Breast epithelium (tissue), 4 donors: ENCODE measurements at places on chromosomes 4 and X. TPM values are rescaled to one million over a fixed set of nuclear protein-coding genes. Genes with fewer than 3 reads are reported as not detected.

- no peak for DNase-seq
- H3K27ac ChIP-seq, result no peak overlapping the region
- no peaks in the 10 kb centered on the region for H3K36me3 ChIP-seq
- H3K4me1 ChIP-seq, result no peaks in the 10 kb centered on the region
- no peak overlapping the region for H3K4me3 ChIP-seq
- no peaks in the 10 kb centered on the region for H3K27me3 ChIP-seq
Measured at GRCh38 chr4:99683895-99684294, 26.3 kb upstream of the C4orf54 start.

Gene LRP2BP
- total RNA-seq, result 0.96 TPM

DNA sequence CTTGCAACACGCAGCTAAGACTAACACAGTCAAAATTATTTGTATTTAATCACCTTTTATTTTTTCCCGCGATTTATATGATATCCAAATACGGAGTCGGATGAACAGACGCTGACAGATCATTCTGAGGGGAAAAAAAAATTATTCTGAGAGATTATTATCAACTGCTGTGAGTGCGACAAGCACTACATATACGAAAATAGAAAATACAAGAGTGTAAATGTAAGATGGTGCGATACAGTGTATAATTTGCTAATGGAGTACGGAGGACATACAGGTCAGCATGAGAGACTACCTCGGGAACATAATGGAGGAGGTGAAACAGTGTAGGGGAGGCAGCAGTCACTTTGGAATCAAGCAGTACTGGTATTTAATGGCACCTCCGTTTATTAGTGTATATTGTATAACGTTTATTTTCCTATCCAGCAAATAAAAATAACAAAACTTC, 2.8 kb upstream of the LIN54 start:
- H3K36me3 ChIP-seq, result no peaks in the 10 kb centered on the region
- no peak for DNase-seq
- peak overlapping the region; percentile 89 for H3K27ac ChIP-seq
- no peaks in the 10 kb centered on the region for H3K4me1 ChIP-seq
- H3K4me3 ChIP-seq, result peak overlapping the region; percentile 80

GRCh38 chr4:88734403-88734949, 36.8 kb upstream of the NAP1L5 start:
- no peak overlapping the region for H3K4me3 ChIP-seq
- no peaks in the 10 kb centered on the region for H3K27me3 ChIP-seq
- peaks cover 3% of the 10 kb centered on the region for H3K36me3 ChIP-seq

DNA sequence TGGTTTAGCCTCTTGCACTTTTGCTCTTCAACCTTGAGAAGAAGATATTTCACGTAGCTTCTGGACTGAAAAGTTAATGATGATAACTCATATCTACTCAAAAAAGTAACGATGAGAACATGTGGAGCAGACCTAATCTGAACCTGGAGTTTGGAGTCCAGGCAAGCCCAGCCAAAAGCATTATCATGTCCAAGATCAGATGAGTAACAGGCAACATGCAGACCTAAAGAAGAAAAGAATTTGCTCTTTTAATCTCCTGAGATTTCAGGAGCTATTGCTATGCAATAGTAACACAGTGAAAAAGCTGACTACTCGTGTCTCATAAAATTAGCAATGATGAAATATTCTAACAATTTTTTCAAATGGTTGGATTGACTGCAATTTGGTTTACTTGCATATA, 21.8 kb upstream of the PPA2 start:
- H3K27me3 ChIP-seq, result no peaks in the 10 kb centered on the region
- H3K4me1 ChIP-seq, result no peaks in the 10 kb centered on the region
- no peak overlapping the region for H3K27ac ChIP-seq
- DNase-seq, result no peak
- no peak overlapping the region for H3K4me3 ChIP-seq

DNA sequence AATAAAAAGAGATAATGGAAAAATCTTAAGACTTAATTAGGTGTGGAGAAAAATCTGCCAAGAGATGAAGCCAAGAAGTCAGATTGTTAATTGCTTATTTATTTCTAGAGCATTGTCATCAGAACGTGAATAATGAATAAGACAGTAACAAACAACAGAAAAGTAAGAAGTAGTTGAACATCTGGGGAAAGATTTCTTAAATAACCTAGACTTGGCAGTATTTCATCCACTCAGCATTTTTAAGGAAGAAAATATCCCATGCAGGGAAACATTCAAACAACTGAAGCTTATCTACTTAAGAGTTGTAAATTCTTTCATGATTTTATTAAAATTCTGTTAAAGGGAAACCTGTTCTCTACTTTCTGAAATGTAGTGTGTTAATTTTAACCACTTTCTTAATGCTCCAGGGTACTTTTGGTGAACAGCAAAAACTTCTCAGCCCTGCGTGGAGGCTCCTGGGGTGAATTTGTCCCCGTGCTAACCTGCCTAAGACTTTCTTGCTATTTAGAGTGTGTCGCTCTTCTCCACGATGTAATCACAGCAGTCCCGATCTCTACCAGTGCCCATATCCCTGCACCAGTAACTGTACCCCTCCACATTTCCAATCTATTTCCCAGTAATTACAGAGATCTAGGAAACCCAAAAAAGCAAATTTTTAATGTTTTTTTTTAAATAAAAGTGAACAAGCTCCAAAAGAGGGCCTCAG, 124.6 kb downstream of the CORIN start:
- H3K4me3 ChIP-seq, result no peak overlapping the region
- H3K36me3 ChIP-seq, result no peaks in the 10 kb centered on the region
- no peaks in the 10 kb centered on the region for H3K4me1 ChIP-seq
- no peaks in the 10 kb centered on the region for H3K27me3 ChIP-seq
- no peak overlapping the region for H3K27ac ChIP-seq

DNA sequence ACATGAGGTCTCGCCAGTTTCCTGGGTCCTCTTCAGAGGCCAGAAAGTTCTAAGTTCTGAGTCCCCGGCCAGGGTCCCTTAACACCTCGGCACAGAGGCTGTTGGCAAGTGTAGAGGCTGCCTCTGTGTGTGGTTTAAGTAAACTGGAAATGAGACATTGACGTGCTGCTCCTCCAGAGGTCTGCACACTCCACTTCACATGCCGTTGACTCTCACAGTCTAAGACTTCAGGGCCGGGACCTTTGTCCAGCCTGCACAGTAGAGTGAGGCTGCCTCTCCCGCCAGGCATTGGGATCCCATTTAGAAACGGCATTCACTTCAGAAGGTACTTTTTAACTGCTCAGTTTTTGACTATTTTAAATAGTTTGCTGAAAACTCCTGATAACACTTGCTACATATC, 10.6 kb upstream of the TADA2B start:
- no peak overlapping the region for H3K4me3 ChIP-seq
- H3K27ac ChIP-seq, result no peak overlapping the region
- H3K4me1 ChIP-seq, result no peaks in the 10 kb centered on the region
- DNase-seq, result no peak
- H3K27me3 ChIP-seq, result no peaks in the 10 kb centered on the region
- H3K36me3 ChIP-seq, result peaks cover 11% of the 10 kb centered on the region

DNA sequence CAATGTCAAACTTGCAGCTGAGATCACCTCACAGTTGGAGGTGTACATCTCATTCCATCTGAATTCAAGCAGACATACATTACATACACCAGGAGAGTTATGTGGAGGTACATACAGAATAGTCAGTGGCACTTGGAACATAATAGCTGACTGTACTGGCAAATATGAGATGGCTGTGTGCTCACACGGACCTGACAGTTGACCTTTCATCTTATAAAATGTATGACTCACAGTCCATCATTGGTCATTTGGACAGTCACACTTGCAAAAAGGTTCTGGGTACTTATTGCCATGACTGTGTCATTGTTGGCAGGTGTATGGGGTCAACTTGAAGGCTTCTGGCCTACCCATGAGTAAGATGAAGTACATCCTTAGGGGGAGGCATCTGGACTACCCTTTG, 88.6 kb upstream of the WDR1 start:
- no peaks in the 10 kb centered on the region for H3K36me3 ChIP-seq
- H3K27ac ChIP-seq, result no peak overlapping the region
- no peak overlapping the region for H3K4me3 ChIP-seq
- DNase-seq, result no peak
- H3K4me1 ChIP-seq, result no peaks in the 10 kb centered on the region

DNA sequence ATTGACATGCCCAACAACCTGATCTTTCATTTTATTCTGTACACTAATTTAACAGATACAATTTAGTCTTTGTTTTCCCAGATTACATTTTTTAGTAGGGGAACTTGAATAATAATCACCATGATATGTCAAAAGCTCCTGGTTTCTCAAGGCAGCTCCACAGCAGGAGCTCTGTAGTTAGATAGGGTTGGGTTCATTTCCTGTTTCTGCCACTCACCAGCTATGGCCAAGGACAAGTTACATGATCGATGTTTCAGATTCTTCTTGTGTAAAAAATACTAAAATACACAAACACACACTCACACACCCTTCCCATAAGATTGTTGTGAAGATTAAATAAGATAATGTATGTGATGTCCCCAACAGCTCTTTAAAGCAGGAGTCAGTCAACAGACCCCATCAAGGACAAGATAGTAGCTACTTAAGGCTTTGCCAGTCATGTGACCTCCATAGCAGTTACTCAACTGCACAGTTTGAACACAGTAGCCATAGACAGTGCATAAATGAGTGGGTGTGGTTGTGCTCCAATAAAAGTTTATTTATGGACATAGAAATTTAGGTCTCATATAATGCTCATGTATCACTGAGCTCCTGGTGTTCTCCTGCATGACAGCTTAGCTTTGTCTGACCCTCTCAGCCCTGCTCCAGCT, 18.4 kb downstream of the GUCY1A1 start:
- no peaks in the 10 kb centered on the region for H3K36me3 ChIP-seq
- no peak overlapping the region for H3K27ac ChIP-seq
- H3K27me3 ChIP-seq, result no peaks in the 10 kb centered on the region
- no peaks in the 10 kb centered on the region for H3K4me1 ChIP-seq
- H3K4me3 ChIP-seq, result no peak overlapping the region
- no peak for DNase-seq
